ENCODE measurements at places on chromosomes 16 and 17. TPM values are rescaled to one million over a fixed set of nuclear protein-coding genes. Genes with fewer than 3 reads are reported as not detected.

- DNase-seq = peak; percentile 70
These were observed 47.0 kb downstream of the MYO18A start for GRCh38 chr17:29133121-29133713.

GRCh38 chr16:74448990-74449389 lies 27.7 kb upstream of the CLEC18B start:
- peak; percentile 84 for DNase-seq

- DNase-seq = peak; percentile 87
These were observed 6.0 kb downstream of the SYNGR2 start for GRCh38 chr17:78174346-78174869.

DNA sequence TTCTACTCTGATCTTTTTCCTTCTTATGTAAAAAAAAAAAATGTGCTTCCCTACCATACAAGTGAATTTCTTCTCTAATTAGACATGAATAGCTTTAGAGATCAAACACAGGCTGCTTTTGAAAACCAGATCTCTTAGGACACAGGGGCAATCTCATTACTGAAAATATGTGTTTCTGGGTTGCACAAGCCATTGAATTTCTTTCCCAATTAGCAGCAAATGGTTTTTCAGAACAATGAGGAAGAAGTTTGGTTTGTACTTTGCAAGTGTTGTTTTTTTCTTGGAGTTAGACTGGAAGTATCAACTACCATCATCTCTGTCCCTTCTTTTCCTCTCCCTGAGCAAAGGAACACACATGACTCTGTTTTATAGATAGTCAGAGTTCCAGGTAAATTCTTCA lies 5.6 kb upstream of the ANKS4B start:
- no peak for DNase-seq

DNA sequence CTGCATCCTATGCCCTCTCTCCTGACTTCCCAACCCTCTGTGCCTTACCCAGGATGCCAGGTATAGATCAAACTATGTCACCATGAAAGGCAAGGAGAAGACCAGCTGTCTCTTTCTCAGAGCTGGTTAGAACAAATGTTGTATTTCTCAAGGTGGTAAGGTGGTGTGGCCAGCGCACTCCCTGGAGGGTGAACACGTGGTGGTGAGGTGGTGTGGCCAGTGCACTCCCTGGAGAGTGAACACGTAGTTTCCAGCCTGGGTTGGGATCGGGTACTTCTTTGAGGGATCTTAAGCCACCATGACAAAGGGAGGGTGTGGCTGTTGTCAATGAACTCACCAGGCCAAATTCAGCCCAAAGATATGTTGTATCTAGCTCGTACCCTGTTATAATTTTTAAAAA lies 26.8 kb downstream of the KATNIP start:
- no peak for DNase-seq

DNA sequence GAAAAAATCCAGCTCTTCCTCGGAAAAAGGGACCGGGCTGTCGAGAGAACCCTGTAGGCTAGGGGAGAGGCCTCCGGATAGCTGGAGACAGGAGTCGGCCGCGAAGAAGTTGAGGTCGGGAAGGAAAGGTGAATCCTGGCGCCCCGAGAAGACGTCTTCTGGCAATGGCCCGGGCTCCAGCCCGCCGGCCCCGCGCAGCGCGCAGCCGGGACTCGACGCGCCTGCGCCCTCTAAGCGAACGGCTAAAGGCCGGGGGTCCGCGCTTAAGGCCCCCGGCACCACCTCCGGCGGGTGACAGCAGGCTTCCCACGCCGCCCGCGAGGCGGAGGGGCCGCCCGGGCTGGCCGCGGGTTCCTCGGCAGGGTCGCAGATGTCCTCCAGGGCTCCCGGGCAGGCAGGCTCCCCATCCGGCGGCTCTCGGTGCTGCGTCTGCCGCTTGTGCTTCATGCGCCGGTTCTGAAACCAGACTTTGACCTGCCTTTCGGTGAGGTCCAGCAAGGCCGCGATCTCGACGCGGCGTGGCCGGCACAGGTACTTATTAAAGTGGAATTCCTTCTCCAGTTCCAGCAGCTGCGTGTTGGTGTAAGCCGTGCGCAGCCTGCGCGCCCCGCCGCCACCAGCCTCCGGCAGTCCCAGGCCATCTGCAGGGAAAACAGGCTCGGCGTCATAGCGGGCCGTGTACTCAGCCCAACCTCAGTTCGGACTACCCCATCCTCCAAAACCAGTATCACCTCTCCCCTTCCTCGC lies 1.6 kb downstream of the HOXB2 start:
- peak; percentile 43 for DNase-seq

GRCh38 chr17:60573236-60574051 lies 26.5 kb upstream of the PPM1D start:
- no peak for DNase-seq

- no peak for DNase-seq
These were observed 13.0 kb downstream of the C16orf87 start for GRCh38 chr16:46817961-46818360.

DNA sequence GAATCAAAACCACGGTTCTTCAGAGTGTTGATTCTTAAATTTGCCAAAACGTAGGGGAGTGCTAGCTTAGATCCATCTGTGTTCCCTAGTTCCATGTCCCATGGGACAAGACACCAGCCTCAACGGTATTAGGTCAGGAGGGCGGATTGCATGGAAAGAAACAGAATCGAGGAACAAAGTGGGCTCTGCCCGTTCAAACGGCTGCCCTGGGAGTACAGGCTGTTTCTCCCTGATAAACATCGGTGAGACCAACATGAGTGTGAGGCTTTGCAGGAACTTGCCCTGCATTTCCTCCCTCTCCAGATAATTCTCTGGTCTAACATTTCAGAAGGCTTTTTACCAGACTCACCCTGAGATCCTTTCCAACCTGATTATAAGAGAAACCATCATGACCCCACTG lies 82.2 kb downstream of the MRM3 start:
- DNase-seq = no peak

Gene CCR7
- 0.12 TPM for total RNA-seq

Gene PDIA2
- total RNA-seq = 1.2 TPM

Data from heart left ventricle (tissue), 16 donors.